ENCODE measurements at places on chromosomes 13 and 19. TPM values are rescaled to one million over a fixed set of nuclear protein-coding genes. Genes with fewer than 3 reads are reported as not detected.

STRN4 gene
- 56.6 TPM for total RNA-seq

ERICH6B gene
- not detected for total RNA-seq

NLRP7 gene
- total RNA-seq, result not detected

KIR2DL3 gene
- not detected for total RNA-seq

R3HDM4 gene
- total RNA-seq, result 31.3 TPM

PSG3 gene
- not detected for total RNA-seq

CCNA1 gene
- total RNA-seq, result 12.5 TPM

SPTBN4 gene
- 6.2 TPM for total RNA-seq

TJP3 gene
- not detected for total RNA-seq

PINLYP gene
- total RNA-seq, result 18.0 TPM

CYP4F8 gene
- not detected for total RNA-seq

LILRB1 gene
- 12.1 TPM for total RNA-seq

PSG11 gene
- total RNA-seq, result not detected

CBY2 gene
- total RNA-seq, result not detected

ZNF221 gene
- total RNA-seq, result 8.1 TPM

TICAM1 gene
- 7.9 TPM for total RNA-seq

CPAMD8 gene
- total RNA-seq, result 7.9 TPM

KLHL1 gene
- not detected for total RNA-seq

ZNF540 gene
- 11.8 TPM for total RNA-seq

SRRM5 gene
- 0.33 TPM for total RNA-seq

FFAR2 gene
- total RNA-seq, result not detected

LENG9 gene
- 4.1 TPM for total RNA-seq

ZGLP1 gene
- total RNA-seq, result 3.0 TPM

TEX26 gene
- not detected for total RNA-seq

NLRP4 gene
- not detected for total RNA-seq

HCST gene
- total RNA-seq, result 3.8 TPM

FBXW9 gene
- total RNA-seq, result 3.5 TPM

CAPS gene
- 78.5 TPM for total RNA-seq

TEX29 gene
- total RNA-seq, result not detected

APOE gene
- 558 TPM for total RNA-seq

DZIP1 gene
- total RNA-seq, result 54.6 TPM

ZNF575 gene
- total RNA-seq, result 1.3 TPM

HSPBP1 gene
- 37.7 TPM for total RNA-seq

KLC3 gene
- not detected for total RNA-seq
